Stimulated activated CD4-positive, alpha-beta T cell treated with anti-CD3 and anti-CD28 coated beads, TNF-alpha, amount 100 ng/mL, for 1 hour (primary cell): ENCODE measurements at places on chromosomes 16 and 17.
A peak's percentile ranks its signal among the peaks of the same experiment; 100 is the strongest.

- DNase-seq = no peak
Measured at GRCh38 chr17:80694992-80695912, 150.6 kb downstream of the RPTOR start.

GRCh38 chr16:56355786-56356275 is 69.5 kb downstream of the AMFR start:
- no peak for DNase-seq

GRCh38 chr17:41959030-41959335 is 7.6 kb upstream of the CNP start:
- no peak for DNase-seq

DNA sequence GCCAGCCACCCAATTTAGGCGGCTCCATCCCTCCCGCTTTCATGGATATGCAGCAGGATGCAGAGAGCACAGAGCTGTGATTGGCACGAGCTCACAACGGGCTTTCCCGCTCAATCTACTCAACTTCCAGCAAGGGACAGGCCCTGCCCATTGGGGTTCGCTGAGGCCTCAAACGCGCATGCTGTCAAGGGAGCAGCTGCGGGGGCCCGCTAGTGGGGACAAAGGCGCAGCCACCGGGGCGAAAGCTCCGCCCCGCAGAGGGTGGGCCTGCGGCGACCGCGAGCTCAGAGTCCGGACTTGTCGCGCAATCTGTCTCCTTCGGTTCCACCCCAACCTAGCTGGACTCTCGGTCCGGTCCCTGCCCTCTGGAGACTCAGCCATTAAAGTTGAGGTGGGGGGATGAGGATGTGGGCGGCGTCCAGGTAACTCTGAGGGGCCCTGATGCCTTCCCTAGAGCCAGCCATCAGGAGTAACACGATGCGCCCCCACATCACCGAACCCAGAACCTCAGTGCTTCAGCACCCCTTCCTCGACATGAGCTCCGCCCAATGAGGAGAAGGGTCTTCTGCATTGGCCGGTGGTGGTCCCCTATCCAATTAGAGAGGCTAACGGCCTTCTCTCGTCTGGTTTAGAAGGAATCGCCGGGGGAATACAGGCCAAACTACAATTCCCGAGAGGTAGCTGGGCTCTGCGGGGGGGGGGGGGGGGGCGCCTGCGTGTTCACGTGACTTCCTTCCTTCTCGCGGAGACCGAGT is 489 bp upstream of the NFATC3 start:
- peak; percentile 55 for DNase-seq

DNA sequence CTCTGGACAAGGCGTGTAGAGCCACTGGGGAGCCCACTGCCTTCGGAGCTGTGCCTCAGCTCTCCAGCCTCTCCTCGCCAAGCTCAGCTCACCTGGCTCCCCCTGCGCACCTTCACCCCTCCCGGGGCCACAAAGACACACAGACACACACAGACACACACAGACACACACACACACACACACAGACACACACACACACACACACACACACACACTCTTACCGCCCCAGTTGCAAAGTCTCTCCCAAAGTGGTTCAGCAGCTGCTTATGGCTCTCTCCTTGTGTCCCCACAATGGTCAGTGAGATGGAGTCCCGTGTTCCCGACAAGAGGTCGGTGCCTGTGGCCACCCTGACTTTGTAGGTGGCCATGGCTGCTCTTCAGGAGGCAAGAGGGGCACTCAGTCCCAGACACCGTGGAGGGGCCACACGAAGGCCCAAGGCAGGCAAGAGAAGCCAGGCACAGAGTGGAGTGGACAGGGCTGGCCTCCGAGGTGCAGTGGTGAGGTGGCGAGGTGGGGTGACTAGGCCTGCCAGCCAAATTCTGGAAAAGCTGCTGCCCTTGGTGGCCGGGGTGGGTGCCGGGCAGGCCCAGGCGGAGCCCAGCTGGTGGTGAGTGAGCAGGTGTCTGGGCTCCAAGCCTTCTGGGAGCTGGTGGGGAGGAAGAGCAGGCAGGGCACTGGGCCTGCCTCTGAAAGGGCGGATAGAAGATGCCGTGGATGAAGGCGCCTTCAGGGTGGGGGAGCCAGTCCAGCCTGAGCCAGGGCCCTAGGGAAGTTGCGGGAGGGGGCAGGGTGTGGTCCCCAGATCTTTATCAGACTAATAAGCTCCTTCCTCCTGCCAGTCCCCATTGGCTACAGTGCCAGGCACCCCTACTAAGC is at the start of gene ALOX12B:
Gene ALOX12B, minus strand, starts transcription at position 642 of the 877 bp plus-strand sequence. Its CDS starts 274 bp downstream, at position 368.
- DNase-seq = no peak

- DNase-seq = no peak
Measured at GRCh38 chr17:75906143-75906884, 1.6 kb upstream of the MRPL38 start.

GRCh38 chr17:50372758-50373556 is at the start of the genes EME1 and MRPL27:
Gene EME1, plus strand, starts transcription at chr17:50373229. Its CDS starts 1,980 bp downstream, at chr17:50375209.
Gene MRPL27, minus strand, starts transcription at chr17:50373184. Its CDS starts 14 bp downstream, at chr17:50373170.
- peak; percentile 60 for DNase-seq

GRCh38 chr16:89573826-89574680 is 1.5 kb upstream of the CPNE7 start:
- no peak for DNase-seq

DNA sequence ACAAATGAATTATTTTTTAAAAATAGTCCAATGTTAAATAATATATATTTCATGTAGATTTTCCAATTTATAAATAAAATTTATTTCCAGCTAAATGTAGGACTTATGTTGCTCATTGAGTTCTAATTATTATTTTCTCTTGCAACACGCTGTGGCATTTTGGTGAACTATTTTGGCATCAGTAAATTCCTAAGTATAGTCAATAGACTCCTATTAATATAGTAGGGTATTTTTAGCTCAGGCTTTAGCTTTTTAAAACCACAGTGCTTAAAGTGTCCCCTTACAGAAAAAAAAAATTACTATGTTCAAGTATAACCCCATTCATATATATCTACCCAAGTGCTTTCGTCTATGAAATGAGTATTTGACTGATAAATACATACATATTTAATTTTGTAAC is 919.2 kb upstream of the SOX9 start:
- DNase-seq = no peak

DNA sequence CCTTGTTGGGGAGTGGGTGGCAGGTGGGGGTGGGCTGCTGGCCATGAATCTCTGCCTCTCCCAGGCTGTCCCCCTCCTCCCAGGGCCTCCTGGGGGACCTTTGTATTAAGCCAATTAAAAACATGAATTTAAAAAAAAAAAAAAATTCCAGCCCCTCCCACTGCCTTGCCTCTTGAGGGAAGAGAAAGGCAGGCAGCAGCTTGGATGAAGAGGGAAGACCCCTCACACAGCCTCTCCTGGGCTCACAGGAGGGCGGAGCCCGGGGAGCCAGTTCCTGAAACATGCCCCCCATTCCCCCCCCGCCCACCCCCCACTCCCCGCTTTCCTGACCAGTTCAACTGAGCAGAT is 1.8 kb upstream of the TCAP start:
- DNase-seq = no peak

GRCh38 chr16:79897453-79898146 is 297.1 kb upstream of the MAF start:
- no peak for DNase-seq

- no peak for DNase-seq
Measured at GRCh38 chr17:28711723-28712031, at the start of gene PROCA1. Gene PROCA1, minus strand, starts transcription at chr17:28711888. Its CDS starts 228 bp downstream, at chr17:28711660.

- DNase-seq = peak; percentile 39
Measured at GRCh38 chr16:77212741-77213541, 13.7 kb downstream of the SYCE1L start.

GRCh38 chr17:27798376-27798775 is 2.0 kb downstream of the NOS2 start:
- DNase-seq = no peak
